Large intestine (tissue), 12 donors: ENCODE measurements at places on chromosomes 13 and 19.

- DNase-seq = no peak
These were observed 46.6 kb upstream of the UBAC2 start for GRCh38 chr13:99154064-99154463.

DNA sequence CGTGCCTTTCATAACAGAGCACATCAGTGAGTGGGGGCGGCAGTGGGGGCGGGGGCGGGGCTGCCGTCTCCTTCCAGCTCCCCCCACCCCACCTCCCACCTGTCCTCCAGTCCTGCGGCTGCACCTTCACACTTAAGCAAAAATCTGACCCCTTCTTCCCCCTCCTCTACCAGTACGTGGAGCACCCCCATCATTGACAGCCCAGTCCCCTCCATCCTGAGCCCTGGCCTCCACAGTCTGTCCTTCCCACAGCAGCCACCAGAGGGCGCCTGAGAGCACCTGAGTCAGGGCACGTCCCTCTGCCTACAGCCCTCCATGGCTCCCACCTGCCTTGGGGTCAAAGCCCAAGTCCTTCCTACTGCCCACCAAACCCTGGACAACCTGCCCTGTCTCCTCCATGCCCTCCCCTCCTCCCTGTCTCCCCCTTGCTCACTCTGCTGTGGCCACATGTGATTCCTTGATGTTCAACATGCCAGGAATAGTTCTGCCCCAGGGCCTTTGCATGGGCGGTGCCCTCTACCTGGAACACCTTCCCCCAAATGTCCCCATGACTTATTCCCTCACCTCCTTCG, 4.0 kb downstream of the EBI3 start:
- no peak for DNase-seq

GRCh38 chr13:33745370-33746324, 72.3 kb upstream of the RFC3 start:
- DNase-seq = no peak

DNA sequence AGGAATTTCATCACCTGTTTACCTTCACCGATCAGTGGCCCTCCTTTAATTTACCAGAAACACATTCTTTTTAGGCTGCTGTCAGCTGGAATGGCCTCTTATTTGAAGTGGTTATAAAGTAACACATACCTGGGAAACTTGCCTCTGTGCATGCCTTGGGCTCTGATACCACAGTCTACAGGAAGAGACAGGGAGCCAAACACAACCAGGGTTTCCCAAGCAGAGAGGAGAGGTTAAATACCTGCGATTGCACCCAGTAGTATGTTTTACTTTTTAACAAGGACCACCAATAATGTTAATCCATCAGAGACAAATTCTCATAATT, 444.0 kb upstream of the SGCG start:
- DNase-seq = no peak

- no peak for DNase-seq
These were observed 372 bp upstream of the ZNF699 start for GRCh38 chr19:9309974-9310446.

GRCh38 chr19:3142781-3143337, 7.0 kb downstream of the GNA15 start:
- no peak for DNase-seq

DNA sequence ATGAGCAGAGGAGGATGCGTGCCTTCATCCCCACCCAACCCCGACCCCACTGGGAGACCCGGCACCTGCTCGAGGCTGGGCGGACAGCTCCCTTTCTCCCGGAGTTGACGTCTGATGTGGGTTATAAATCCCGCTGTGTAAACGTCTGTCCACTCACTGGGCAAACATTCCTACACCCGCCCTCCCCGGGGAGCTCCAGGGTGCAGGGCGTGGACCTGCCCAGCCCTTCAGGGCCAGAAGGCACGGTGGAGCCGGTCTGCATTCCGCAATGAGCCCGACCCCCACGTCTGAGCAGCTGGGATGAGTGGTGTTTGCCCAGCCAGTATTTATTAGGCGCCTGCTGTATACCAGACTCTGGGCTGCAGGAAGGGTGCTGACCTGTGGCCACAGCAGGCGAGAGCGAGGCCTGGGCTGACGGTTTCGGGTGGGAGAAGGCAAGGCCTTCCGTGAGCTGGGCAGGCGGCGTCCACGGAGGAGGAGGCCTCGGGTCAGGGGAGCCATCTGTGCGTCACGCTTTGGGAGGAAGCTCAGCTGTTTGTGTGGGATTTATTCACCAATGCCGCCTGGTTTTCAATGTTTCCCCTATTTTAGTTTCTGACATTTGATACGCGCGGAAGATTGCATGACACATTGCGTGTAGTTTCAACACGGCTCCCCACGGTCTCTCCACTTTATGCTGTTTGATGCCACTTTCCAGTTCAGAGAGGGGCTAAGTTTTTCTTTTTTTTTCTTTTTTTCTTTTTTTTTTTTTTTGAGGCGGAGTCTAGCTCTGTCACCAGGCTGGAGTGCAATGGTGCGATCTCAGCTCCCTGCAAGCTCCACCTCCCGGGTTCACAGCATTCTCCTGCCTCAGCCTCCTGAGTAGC, 2.0 kb downstream of the MISP start:
- DNase-seq = peak; percentile 99

GRCh38 chr13:50668049-50668448, 175.4 kb downstream of the DLEU7 start:
- no peak for DNase-seq

DNA sequence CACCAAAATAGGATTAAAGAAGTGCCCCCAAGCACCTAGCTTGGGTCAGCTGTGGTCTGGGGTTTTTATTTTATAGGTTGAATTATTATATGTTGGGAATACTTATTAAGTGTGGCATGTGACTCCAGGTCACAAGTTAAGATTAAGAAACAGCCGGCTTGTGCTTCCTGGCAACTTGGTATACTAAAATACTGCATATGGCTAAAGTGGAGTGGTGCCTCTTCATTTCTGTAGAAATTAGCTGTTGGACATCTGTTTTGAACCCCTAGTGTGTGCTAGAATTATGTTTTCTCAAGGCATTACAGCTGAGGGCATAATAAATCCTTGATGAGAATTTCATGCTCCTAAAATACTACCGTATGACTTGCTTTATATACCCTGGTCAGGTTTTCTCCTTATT, 286.6 kb downstream of the SHISA2 start:
- DNase-seq = no peak

- DNase-seq = no peak
These were observed 66.6 kb downstream of the RUBCNL start for GRCh38 chr13:46320406-46320805.

- no peak for DNase-seq
These were observed 316 bp upstream of the ZNF530 start for GRCh38 chr19:57599377-57599760.

DNA sequence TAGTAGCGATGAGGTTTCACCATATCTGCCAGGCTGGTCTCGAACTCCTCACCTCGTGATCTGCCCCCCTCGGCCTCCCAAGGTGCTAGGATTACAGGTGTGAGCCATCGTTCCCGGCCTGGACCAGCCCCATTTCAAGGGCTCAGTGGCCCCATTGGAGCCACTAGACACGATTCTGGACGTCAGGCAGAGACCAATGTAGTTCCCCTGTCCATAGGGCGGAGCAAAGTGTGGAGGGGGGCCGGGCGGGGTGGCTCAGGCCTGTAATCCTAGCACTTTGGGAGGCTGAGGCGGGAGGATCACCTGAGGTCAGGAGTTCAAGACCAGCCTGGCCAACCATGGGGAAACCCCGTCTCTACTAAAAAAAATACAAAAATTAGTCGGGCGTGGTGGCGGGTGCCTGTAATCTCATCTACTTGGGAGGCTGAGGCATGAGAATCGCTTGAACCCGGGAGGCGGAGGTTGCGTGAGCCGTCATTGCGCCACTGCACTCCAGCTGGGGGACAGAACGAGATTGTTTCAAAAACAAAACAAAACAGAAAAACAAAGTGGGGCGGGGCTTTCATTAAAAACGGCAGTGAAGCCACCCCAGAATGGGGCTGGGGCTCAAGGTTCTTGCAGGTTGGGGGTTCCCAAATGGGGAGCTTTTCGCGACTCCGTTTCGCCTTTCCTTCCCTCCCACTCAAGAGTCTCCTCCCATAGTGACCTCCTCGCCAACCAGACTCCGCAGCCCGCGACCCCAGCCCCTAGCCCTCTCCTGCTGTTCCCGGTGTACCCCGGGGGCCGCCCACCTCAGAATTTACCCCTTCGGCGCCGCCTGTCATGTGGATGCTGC, 758 bp upstream of the TECR start:
- no peak for DNase-seq

- DNase-seq = no peak
These were observed 1.2 kb downstream of the CYP4F8 start for GRCh38 chr19:15616183-15616582.

DNA sequence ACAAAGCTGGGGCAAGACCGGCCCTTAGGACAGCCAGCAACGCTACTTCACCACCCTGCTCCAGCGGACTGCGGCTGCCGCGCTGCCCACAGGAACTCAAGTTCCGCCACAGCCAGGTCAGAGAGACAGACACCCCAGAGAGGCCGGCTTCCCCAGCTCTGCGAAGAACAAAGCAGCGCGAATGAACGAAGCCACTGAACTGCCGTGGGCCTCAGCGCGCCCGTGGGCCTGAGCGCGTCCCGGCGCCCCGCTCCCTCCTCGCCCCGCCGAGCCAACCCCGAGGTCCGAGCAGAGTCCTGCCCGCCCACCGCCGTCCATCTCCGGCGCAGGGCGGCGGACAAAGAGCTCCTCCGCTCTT, 158.4 kb downstream of the RNF17 start:
- DNase-seq = no peak

GRCh38 chr13:51759240-51759639, 44.7 kb downstream of the DHRS12 start:
- DNase-seq = no peak

GRCh38 chr13:44004878-44005277, 125.2 kb downstream of the LACC1 start:
- no peak for DNase-seq

DNA sequence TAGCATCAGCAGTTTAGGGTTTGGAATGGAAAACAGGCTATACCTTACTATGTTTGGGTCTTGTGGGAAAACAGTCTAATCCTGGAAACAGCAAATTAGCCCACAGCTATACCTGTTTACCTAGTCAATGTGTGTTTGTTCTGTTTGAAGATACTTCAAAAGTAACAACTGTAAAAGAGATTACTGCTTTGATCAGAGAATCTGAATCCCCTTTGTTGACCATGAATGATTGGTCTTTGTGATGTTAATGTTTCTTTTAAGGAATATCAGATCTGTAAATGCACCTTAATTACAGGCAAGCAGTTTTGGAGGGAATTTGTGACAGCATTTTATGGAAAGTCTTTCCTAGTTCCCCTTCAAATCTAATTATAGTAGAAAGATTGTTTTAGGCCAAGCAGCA, 20.7 kb upstream of the KLF5 start:
- DNase-seq = no peak

DNA sequence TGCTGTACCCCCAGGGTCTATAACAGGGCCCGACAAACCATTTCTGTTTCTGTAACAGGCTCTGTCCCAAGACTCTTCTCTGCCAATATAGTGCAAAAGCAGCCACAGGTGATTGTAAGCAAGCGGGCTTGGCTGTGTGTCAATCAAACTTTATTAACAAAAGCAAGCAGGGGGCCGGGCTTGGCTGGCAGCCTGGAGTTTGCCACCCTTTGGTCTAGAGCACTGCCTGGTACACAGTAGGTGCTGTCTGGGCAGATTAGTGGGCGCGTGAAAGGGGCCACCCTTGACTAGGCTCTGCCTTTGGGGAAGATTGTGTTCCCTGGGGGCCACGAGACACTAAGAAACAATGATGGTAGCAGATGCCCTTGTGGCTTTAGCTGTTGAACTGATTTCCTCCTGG, 27.4 kb downstream of the CCL25 start:
- no peak for DNase-seq

GRCh38 chr19:42178791-42179674, 38.4 kb downstream of the DEDD2 start:
- DNase-seq = no peak

DNA sequence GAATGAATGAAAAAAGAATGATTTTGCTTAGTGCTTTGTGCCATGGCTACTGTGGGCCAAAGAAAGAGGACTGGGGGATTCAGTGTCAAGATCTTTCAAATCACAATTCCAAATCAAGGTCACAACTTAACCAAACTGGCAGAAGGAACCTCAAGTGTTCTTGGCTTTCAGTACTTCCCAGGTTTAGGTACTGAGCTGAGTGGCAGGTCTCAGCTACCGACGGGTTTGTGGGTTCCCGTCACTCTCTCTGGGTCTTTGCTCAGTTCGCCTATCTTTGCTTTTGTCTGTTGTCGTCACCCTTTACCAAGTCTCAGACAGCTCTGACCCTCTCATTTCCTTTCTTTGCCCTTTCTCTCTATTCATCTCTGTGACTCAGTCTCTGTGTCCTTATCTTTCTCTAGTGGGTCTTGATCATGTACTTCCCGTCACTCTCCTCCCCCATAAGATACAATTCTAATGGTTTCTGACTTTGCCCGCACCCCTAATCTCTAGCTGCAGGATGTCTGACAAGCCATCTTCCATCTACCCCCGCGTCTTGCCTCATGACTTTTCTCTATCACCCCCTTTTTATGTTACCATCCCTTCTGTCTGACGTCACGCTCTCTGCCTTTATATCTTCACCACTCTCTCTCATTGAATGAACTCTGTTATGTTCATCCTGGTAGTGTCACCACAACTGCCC, 33.3 kb upstream of the LRRC4B start:
- DNase-seq = no peak

- no peak for DNase-seq
These were observed 132.2 kb downstream of the NUFIP1 start for GRCh38 chr13:44857061-44857460.

DNA sequence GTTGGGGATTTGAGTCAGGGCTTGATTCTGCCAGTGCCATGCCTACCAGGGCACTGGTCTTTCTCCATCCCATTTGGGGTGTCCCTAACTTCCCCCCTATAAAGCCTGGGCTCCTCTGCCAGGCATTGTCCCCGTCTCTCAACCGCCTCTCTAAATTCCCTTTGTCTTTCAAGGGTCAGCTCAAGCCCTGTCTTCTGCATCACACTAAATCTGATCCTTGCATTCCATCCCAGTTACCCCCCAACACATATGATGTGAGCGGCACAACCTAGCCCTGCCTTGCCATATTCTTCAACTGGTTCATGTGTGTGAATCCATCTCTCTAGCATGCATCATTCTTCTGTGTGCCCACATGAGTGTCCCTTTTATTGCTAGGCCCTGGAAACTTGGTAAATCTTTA, 480.9 kb downstream of the ZNF536 start:
- no peak for DNase-seq

DNA sequence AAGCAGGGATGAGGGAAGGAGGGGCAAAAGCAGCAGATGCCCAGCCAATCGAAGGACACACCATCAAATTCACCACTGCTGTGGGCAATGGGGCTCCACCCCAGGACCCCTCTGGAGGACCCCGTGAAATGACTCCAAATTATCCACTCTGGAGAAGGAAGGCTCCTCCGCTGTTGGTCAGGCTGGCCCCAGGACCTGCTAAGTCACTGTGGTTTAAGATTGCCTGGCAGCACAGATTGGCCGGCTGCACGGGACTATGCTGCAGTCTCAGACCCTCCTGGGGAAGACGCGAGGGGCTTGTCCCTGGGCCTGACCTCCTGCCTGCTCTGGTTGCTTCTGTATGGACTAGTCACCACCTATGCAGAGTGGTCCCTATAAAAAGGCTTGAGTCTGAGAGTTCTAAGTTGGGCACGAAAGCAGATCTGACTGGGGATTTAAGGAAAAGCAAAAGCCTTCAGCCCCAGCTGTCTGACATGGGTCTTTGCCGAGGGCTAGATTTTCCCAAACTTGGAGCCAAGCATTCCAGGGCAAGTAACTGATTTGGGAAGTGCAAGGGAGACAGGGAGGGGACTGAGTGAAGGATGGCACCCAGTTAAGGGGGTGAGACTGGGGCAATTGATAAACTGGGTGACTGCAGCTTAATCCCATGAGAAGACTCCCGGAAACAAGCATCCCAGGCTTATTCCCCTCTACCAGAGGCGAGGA, 91.7 kb downstream of the TSHZ3 start:
- no peak for DNase-seq

- no peak for DNase-seq
These were observed 275.4 kb upstream of the OBI1 start for GRCh38 chr13:78934336-78934735.
